ENCODE measurements at places on chromosomes 11 and 22.

DNA sequence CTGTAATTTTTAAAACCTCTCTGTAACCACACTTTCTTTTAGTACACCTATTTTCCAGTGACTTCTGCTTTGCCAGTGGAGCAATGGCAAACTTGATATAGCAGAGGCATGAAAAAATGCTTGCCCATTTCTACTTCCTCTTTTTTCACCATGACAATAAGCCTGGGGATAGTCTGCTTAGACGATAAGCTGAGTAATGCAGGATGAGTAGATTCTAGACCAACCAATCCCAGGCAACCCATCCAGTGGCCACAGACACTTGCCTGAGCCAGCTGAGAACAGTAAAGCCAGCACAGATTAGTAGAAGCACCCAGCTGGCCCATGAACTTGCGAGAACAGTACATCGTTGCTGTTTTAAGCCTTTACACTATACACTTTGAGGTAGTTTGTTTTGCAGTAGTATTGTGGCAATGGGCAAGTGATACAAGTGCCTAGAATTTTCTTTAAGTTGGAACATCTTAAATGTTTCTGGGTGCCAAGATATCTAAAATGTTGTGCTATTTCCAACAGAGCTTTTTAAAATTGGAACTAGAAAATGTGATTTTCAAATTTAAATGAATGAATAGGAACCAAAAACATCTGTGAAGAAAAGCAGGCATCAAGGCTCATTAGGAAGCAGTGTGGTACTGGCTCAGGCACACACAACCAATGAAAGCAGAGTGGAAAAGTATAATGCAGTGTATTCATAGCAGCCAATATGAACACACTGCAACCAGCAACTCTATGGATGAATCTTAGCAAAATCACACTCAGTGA is 37.7 kb downstream of the DDI1 start:
- DNase-seq = no peak

GRCh38 chr11:133681901-133682300 is 149.6 kb upstream of the OPCML start:
- no peak for DNase-seq

- DNase-seq = no peak
These were observed at the start of gene OR52B2 for GRCh38 chr11:6170226-6170625. Gene OR52B2, minus strand, starts transcription at chr11:6170326. Its CDS starts 0 bp downstream, at chr11:6170326.

GRCh38 chr22:37203354-37204044 is 8.8 kb downstream of the SSTR3 start:
- DNase-seq = no peak

DNA sequence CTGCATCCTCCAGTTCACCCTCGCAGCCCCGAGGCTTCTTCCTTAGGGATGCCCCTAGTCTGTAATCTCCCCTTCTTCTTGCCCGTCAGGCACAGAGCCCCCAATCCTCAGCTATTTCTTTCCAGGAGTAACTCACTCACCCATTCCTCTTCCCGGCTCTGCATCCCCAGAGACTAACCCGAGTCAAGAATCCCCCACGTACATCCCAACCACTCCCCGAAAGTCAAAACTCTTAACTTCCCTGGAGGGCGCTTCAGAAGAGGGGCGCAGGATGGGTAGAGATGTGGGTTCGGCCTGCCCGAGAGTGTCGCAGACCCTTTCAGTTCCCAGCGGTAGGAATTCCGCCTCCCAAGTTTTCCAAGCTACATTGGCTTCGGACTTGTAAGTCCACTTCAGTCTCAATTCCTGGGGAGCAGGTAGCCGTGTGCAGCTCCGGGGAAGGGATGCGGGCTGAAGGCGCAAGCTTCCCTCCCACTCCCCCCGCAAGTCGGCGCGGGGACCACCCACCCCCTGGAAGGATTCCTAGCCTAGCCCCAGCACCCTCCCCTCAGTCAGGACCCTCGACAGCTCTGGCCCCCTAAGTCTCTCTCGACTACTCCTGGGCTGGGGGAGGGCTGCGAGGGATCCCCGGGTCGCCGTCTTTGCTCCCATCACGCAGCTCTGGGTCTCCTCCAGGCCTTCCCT is 871 bp downstream of the BDNF start:
- no peak for DNase-seq

DNA sequence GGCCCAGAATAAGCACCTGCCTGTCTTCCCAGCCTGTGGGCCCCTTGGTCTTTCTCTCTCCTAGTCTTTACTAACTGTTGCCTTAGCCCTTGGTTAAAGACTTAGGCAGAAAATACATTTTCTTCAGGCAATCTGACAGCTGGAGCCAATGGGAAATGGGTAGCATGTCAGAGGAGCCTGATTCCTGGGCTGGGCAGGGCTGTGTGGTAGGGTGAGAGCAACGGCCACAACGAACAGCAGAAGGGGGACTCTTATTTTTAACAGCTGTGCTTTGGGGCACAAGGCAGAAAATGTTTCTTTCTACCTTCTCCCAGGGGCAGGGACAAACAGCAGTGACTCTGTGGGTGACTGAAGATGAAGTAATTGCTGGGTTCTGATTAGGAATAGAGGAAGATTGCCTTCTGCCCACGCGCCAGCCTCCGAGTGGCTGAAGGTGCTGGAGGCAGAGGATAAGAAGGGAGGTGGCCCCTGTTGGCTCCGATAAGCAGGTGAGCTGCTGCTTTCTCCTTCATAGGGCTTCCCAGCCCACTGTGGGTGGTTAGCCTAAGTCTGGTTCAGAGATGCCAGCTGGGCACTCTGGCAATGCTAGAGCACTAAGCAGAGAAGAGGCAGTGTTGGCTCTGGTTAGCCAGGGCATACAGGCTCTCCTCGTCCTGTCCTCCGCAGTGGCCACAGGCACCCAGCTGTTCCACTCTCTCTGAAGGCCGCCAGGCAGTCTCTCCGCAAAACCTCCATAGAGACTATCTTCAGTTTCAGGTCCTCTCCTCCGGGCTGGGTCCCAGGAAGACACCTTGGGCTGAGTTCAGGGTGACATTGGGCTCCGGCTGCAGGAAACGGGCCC is 1.5 kb downstream of the YPEL4 start:
- no peak for DNase-seq

DNA sequence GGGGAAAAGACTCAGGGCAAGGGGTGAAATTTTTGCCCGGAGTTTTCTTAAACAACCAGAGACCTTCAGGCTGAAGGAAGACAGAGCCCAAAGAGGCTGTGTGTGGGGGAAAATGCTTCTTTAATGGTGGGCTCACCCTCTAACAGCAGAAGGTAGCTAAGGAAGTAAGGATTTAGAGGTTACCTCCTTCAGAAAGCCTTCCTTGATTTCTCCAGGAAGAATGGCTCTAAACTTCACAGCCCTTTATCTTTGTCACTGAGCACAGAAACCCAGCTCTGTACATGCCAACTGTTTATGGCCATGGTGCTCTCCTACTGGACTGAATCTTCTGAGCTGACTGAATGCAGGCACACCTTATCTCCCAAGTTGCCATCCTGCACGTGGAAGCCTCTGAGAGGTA is 196.0 kb downstream of the TENM4 start:
- no peak for DNase-seq

DNA sequence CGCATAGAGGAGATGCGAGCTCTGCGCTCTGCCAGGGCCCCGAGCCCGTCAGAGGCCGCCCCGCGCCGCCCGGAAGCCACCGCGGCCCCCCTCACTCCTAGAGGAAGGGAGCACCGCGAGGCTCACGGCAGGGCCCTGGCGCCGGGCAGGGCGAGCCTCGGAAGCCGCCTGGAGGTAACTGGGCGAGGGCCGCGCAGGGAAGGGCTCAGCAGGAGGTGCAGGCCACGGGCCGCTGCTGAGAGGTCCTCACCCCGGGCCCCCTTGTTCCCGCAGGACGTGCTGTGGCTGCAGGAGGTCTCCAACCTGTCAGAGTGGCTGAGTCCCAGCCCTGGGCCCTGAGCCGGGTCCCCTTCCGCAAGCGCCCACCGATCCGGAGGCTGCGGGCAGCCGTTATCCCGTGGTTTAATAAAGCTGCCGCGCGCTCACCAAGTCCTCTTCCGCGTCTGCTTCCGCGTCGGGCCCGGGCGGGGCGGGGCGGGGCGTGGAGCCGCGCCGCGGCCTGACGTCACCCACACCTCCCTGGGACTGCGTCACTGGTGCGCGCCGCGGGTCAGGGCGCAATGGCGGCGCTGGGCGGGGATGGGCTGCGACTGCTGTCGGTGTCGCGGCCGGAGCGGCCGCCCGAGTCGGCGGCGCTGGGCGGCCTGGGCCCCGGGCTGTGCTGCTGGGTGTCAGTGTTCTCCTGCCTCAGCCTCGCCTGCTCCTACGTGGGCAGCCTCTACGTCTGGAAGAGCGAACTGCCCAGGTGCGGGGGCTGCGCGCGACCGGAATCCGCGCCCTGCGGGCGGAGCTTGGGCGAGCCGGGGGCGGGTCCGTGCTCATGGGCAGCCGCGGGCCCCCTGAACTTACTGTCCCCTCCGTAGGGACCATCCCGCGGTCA is at the start of gene RCE1:
RCE1 (plus strand) TSS at position 546 of the 880 bp plus-strand sequence; CDS start at position 561, 15 bp downstream.
- peak; percentile 93 for DNase-seq

- DNase-seq = no peak
These were observed 15.7 kb downstream of the GRIK4 start for GRCh38 chr11:120527111-120527761.

DNA sequence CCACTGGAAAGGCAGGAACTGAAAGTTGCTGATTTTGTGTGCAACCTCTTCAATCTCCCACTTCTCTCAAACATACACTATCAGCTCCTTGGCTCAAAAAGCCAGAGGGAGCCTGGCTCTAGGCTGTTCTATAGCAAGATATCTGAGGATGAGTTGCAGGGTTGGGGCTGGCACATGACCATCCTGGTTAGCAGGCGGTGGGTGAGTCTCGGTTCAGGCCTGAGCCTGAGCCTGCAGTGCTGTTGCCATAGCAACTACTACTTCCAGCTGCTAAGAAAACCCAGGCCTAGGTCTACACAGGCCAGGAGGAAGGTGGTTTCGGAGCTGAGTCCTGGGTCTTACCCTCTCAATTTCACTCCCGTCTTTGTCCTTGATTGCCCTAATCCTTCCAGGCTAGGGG is 39.0 kb downstream of the CWC15 start:
- no peak for DNase-seq

GRCh38 chr11:72724851-72725723 is 27.1 kb downstream of the ARAP1 start:
- peak; percentile 87 for DNase-seq

- peak; percentile 63 for DNase-seq
These were observed 4.3 kb upstream of the ATP5MGL start for GRCh38 chr22:42644422-42645340.

- DNase-seq = no peak
These were observed 4.3 kb downstream of the ATL3 start for GRCh38 chr11:63666874-63667273.

DNA sequence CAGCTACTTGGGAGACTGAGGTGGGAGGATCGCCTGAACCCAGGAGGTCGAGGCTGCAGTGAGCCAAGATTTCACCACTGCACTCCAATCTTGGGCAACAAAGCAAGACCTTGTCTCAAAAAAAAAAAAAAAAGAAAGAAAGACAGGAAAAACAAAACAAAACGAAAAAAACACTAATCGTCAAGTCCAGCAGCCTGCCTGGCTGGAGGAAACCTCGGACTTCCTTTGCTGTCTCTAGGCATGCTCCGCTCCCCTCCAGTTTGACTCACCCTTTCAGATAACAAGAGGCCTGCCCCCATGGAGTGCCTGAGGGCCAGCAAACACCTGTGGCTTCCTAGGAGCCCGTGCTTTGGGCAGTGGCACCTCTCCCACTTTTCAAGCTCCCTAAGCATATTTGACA is 28.8 kb upstream of the CHKA start:
- DNase-seq = no peak

DNA sequence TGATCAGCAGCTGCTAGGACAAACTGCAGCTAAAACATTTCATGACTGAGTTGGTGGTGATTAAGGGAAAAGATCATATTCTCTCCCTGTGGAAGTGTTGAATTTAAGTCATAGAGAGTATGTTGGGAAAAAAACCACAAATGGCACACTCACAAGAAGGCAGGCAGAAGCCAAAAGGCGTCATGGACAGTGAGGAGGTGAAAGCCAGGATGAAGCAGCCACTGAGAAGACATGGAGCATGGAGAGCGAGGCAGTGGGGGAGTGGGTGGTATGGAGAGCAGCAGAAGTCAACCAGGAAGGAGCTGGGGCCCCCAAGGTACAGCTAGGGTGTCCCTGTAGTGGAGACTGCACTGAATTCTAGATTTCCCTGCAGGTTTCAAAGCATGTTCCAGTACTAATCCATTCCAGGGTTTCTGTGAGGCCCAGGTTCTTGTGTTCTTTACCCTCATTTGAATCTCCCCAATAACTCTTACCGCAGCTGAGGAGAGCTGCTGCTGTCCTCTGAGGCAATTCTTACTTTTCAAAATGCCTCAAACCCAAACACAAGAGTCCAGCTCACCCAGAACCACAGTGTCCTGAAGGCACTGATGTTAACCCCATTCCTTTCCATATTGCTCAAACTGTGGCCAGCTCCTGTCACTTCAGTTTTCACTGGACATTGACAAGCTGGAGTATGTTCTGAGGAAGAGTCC is 191.8 kb upstream of the E2F8 start:
- DNase-seq = no peak

- DNase-seq = no peak
These were observed 964.8 kb downstream of the JRKL start for GRCh38 chr11:97354576-97354975.
